ENCODE measurements at places on chromosomes 7 and 10. TPM values are rescaled to one million over a fixed set of nuclear protein-coding genes. Genes with fewer than 3 reads are reported as not detected.
A peak's percentile ranks its signal among the peaks of the same experiment; 100 is the strongest.

The CRYGN gene
- 0.62 TPM for total RNA-seq

The TFEC gene
- total RNA-seq: 4.1 TPM

The POLR1F gene
- total RNA-seq: 15.6 TPM

The ACSL5 gene
- total RNA-seq: 10.1 TPM

The ARF5 gene
- total RNA-seq: 190 TPM

The TBATA gene
- 19.1 TPM for total RNA-seq

The COL17A1 gene
- total RNA-seq: 30.6 TPM

The HOXA9 gene
- total RNA-seq: 0.39 TPM

The TSPAN12 gene
- total RNA-seq: 4.3 TPM

The CNPY1 gene
- 0.31 TPM for total RNA-seq

The FAM3C gene
- total RNA-seq: 31.8 TPM

The SLC16A12 gene
- 1.9 TPM for total RNA-seq

The AASS gene
- total RNA-seq: 29.8 TPM

The GNAI1 gene
- 59.0 TPM for total RNA-seq

The FAM180A gene
- total RNA-seq: 2.1 TPM

The NANOS1 gene
- total RNA-seq: 2.5 TPM

- DNase-seq: no peak
Observed at GRCh38 chr10:47418321-47418720, 34.2 kb upstream of the ZNF488 start.

DNA sequence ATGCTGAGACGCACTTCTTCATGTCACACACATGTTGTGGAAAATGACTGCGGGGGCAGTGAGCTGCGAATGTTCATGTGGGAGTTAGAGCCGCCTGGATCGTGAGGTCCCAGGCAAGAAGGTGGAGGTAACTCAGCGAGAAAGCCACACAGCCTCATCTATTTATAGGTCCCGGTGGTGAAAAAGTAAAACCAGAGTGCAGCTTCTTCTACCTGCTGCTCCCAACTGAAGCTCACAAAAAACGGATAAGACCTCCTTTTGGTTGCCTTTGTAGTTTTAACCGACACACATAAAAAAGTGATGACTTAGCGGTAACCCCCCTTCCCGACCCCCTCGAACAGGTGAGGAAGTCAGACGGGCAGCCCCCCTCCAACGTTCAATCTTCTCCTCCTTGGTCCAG is 276.9 kb downstream of the GATA3 start:
- no peak for DNase-seq

DNA sequence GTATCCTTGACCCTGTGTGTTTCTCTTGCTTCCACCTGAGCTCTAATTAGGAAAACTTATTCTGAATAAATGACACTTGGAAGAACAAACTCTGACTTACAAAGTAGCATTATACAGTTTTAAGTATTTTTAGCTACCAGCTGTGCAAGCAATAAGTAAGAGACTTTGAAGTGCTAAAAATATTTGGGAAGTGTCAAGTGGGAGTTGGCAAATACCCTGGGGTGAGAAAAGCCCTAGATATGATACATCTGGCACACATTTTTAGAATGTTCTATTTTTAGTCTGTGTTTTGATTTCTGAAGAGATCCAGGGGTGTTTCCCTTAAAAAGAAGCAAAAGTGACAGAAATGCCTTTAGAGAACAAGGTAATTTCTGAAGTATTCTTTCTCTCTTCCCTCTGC is 132.7 kb upstream of the TEX47 start:
- no peak for DNase-seq

- DNase-seq: peak; percentile 4
Observed at GRCh38 chr7:45682836-45683555, 108.8 kb downstream of the ADCY1 start.

DNA sequence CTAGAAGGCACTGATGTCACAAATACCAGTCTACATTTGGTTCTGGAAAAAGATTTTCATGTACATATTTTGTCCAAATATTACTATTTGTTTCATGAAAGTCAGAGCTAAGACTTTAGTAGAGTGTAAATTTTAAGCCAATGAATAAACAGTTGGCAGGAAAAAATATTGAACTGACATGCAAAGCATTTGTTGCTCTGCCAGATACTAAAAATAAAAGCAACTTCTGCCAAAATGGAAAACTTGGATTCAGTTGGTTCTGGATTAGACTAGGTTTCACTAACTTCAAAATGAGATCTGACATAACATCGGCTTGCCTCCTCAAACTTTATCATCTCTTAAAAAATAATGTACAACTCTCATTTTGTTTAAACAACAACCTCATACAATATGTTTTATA is 34.9 kb downstream of the FAM204A start:
- no peak for DNase-seq

DNA sequence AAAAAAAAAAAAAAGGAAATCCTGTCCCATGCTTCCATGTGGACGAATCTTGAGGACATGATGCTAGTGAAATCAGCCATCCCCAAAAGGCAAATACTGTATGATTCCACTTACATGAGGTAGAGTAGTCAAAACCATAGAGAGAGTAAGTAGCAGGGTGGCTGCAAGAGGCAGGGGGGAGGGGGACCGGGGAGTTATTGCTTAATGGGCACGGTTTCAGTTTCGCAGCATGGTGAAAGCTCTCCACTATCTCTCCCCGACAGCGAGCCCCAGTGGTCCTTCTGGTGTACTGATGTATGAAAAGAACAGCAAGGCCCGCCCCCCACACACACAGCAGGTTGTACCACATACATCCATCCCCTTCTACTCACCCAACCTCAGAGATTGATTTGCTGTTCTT is 32.8 kb downstream of the NOD1 start:
- peak; percentile 56 for DNase-seq

- no peak for DNase-seq
Observed at GRCh38 chr10:12568391-12569009, 219.2 kb downstream of the CAMK1D start.

GRCh38 chr7:106126170-106126938 is 14.2 kb upstream of the SYPL1 start:
- DNase-seq: no peak

GRCh38 chr10:75191821-75192568 is 18.6 kb upstream of the VDAC2 start:
- peak; percentile 58 for DNase-seq

- no peak for DNase-seq
Observed at GRCh38 chr7:43198599-43199090, 86.2 kb downstream of the HECW1 start.

DNA sequence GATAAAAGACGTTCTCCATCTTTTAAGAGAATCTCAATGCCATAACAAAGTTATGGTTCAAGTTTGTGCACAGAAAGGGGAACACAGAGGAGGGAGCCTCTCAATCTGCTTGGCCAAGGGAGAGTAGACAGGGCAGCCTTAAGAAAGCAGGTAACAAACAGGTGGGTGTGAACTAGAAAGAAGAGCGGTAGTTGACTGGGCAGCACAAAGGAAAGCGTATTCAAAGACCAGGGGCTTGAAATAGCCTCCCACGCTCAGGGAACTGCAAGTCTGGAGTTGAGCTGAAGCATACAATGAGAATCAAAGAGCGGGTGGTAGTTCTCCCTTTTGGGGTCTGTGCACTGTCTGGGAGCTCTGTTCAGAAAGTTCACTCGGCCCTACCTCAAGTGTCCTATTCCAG is 18.9 kb upstream of the MACC1 start:
- DNase-seq: no peak

GRCh38 chr10:100788002-100788903 is 42.9 kb downstream of the PAX2 start:
- no peak for DNase-seq

DNA sequence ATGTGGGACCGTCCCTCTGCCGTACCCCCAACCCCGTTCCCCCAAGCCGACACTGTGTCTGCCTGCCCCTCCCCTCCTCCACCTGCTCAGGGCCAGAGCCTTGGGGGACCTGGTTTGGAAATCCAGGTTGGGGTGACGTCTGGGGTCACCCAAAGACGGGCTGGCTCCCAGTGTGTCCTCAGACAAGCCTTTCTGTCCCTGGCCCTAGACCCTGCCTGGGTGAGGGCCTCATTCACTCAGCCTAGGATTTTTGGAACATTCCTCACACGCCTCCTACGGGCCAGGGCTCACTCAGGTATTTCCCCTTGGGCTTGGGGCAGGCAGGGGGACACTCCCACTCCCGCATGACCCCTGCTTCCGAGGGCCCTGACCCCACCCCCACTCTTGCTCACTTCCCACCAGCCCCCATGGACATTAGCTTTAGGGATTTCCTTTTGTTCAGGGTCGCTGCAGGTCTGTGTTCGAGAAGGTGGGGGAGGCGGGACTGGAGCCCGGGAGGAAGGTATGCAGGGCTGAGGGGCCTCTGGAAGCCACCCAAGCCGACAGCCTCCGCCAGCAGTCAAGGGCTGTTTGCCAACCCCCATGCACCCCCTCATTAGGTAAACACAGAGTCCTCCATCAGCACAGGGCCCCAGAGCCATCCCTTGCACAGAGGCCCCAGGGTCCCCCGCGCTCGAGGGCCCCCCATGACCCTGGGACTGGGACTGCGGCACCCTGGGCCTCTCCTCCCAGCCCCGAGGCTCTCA is 35.1 kb downstream of the PDGFA start:
- DNase-seq: no peak

GRCh38 chr7:46428295-46428694 is 507.2 kb upstream of the IGFBP3 start:
- no peak for DNase-seq

- DNase-seq: peak; percentile 73
Observed at GRCh38 chr7:74452748-74453321, 871 bp upstream of the GTF2IRD1 start.

DNA sequence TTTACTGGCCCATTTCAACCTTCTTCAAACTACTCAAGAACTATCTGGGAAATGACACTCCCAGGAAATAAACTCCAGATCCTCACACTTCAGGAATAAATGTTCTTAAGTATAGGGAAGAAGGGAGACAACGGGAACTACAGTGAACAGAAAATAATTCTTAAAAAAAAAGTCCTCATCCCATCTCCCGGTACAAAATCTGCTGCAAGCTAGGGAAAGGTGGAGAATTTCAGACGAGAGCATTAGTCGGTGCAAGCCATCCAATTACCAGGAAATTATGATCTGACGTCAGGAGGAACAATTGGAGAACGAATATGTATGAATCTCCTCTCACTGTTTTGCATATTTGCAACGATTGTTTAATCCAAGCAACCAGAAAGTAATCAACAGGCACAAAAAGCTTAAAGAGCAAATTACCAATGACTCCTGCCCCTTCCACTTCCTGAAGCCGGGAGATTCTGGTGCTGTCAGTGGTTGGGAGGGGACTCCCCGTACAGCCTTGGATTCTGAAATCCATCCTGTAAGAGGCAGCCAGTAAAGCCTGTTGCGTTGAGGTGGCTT is 15.1 kb upstream of the GATA3 start:
- DNase-seq: no peak

GRCh38 chr7:16638282-16639280 is 7.0 kb downstream of the ANKMY2 start:
- DNase-seq: no peak

DNA sequence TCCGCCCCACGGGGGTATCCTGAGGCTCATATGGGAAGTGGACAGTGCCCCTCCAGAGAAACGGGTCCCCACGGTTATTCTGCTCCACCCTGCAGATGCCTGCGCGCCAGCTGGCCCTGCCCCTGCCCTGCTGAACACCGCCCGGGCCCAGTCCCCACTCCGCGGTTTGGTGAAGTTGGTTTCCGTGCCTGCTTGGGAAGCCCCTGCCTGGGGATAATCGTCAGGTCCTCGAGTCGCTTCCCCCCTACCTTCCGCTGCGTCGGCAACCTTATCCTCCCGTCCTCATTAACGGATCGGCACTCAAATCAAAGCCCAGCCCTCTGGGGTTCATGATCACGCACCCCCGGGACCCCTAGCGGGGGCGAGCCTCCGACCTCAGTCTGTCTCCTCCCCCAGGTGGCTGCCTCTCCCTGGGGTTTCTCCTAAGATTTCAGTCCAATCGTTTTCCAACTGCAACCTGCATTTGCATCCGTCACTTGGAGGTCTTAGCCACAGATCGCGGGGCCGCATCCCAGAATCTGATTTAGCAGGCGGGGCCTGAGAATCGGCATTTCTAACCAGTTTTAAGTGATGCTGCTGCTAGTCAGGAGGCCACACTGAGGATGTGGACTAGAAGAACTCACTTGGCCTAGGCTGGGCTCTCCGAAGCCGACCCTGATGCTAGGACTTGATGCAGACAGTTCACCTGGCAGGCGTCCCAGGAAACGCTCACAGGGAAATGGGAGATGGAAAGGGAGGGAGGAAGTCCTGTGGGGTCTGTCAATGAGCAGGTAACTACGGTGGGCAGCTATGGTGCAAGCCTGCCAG is 27.6 kb downstream of the WDR86 start:
- no peak for DNase-seq

DNA sequence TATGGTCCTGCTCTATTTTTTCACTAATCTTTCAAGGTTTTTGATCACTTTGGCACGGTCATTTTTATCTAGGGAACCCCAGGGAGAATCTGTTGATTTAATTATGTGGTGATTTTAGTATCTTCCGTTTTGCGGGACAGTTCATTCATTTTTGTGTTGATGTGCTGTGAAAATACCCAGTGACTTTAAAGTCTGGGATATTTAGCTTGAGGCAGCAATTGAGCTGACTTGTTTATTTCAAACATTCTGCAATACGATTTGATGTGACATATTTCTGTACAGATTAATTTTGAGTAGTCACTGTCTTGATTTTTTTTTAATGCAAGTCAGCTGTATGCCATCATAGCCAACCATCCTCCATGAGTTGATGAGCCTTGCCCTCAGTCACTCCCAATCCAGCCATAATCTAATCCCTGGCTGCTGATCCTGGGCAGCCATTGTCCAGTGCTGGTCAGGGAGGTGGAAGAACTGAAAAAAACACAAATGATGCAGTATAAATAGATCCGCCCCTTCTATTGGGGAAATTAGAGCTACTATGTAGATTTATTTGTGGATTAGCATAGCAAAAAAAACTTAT is 183.4 kb downstream of the CCSER2 start:
- DNase-seq: no peak

Measured in testis (tissue), 5 donors.